NCI-H187 (cell line): ENCODE measurements at places on chromosomes 2 and 18.

GRCh38 chr2:20490300-20491181 is 43.7 kb downstream of the RHOB start:
- DNase-seq, result no peak

- DNase-seq, result no peak
These were observed 3.8 kb upstream of the CLASP1 start for GRCh38 chr2:121653035-121653434.

DNA sequence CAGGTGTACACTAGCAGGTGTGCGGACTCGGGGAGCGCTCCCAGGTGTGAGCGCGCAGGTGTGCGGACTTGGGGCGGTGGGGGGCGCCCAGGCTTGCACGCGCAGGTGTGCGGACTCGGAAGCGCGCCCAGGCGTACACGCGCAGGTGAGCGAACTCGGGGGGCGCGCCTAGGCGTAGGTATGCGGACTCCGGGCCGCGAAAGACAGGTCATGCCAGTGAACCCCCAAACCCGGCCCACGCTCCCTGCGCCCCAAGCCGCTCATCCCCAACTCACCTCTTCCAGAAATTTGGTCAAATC is 342 bp downstream of the CYB5A start:
- no peak for DNase-seq

GRCh38 chr2:3712424-3712823 is 9.0 kb downstream of the DCDC2C start:
- no peak for DNase-seq

DNA sequence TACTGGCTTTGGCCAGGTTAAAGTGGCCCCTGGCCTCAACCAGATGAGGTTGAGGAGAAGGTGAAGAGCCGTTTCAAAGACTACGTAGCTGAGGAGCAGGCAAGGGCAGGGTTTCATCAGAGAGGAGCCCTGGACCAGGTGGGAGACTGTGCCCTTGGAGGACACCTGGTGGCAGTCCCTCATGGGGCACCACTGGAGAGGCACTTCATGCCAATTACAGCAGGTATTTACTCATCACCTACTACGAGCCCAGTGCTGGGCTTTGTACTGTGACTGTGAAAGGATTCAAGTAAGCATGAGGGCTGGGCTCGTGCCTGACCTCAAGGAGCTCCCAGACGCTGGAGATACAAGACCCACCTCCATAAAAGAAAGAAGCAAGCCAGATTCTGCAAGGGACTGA is 37.6 kb downstream of the SMAD7 start:
- DNase-seq, result no peak

DNA sequence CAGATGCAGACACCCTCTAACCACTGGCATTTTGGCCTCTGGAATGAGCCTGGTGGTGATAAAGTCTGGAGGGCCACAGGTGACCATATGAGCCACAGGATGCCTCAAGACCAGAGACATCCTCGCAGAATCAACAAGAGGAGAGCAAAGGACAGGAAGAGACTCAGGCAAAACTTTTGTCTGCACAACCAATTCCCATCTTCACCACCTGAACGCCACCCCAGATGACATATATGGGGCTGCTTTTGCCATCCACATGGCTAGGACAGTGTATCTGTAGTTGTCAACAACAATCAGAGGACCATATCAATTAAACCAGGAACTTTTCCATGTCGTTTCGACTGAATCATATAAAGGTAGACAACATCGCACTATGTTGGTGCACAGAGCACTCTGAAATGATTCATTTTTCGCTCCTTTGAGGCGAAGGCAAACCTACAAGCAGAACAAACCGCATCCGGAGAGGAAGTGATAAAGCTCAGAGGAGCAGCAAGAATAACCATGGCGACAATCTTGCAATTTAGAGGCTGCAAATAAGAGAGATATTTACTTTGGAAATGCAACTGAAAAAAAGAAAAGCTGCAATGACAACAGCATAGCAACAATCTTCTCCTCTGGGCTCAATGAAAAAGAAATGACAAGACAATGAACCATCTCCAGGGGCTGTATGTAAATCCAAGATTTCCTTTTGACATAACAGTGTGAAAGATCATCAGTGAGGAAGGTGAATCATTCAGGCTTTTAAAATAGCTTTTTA is 204.5 kb downstream of the ARL4C start:
- no peak for DNase-seq

- DNase-seq, result no peak
These were observed 361.7 kb downstream of the GPD2 start for GRCh38 chr2:156797832-156798231.

- no peak for DNase-seq
These were observed 287.2 kb upstream of the CYRIA start for GRCh38 chr2:16952805-16953204.

- no peak for DNase-seq
These were observed 99.0 kb upstream of the CHAC2 start for GRCh38 chr2:53668624-53669026.

DNA sequence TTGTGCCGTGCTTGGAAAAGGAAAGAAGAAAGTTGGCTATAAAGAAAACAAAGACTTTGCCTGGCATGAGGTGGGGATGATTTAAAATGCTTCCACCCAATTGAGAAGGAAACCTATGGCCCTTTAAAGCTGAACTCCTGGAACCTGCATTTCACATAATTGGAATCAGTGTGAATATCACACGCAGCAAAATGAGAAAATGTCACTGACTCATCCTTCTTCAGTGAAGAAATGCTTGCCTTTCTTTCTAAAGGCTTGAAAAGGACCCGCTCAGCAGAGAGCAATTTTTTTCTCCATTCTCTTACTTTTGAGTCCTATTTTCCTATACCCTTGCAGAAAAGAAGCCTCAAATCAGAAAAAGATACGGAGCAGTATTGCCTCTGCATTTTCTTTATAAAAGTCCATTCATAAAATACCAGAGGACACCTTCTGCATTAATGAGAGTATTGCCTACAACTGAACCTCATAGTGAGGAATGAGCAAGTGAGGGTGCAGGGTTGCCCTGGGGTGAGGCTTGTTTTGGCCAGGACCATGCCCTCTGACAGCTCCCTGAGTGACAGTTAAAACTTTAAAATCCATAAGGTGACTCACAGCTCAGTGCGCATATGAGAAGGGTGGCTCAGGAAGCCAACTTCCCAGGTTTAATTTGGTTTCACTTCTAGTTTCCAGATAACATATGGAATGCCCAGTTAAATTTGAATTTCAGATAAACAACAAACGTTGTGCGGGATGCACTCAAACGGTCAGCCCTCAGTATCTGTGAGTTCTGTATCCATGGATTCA is 191.9 kb upstream of the GYPC start:
- no peak for DNase-seq

- DNase-seq, result no peak
These were observed 290.2 kb downstream of the METTL4 start for GRCh38 chr18:2281086-2281485.

DNA sequence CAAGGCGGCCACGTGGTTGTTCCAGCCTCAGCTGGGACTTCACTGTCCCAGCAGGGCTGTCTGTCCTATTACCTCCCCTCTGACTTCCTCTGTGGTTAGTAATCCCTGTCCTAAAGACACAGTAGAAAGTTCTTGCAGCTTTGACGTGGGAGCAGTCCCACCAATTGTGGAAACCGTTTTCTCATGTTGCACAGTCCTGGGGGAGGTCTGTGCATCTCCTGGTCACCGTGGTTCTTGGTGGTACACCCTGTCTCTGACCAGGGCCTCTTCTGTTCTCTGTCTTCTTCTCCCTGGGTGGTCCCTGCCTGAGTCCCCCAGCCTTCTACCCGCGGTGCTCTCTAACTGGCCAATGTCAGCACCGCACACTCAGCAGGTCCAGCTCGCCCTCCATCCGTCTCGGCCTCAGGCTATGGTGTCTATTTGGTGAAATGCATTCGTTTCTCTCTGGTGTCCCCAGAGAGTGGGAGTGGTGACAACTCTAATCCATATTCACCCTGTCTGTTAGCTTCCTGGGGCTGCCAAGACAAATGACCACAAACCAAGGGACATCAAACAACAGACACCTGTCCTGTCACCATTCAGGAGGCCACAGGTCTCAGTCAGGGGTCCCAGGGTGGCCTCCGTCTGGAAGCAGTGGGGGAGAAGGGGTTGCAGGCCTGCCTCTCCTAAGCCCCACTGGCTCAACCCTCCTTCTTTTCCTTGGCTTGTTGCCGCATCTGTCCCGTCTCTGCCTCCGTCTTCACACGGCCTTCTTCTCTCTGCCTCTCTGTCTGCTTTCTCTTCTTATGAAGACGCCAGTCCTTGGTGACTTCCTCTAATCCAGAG is 99.8 kb downstream of the SH3BP4 start:
- DNase-seq, result no peak

GRCh38 chr2:150555611-150556356 is 68.3 kb upstream of the RND3 start:
- DNase-seq, result no peak

- no peak for DNase-seq
These were observed 151.5 kb downstream of the ALK start for GRCh38 chr2:29769847-29770246.

DNA sequence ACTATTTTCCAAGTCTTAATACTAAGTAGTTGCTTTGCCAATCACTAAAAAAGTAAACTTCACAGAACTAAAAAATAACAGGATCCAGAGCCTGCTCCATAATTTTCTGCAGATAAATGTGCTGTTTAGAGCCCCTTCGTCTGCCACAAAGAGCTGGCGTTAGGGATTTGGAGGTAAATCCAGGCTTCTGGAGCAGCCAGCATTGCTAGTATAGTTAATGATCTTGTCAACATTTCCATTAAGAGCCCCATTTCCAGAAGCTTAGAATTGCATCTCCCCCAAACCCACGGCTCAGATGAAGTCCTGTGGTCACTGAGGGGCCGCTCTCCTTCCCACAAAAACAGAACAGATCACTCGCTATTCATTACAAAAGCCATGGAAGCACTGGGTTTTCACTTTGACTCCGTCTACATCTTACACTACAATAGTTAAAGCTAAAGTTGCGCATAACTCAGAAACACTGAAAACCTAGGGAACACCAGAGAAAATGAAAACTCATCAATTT is 41.9 kb downstream of the ZNF516 start:
- no peak for DNase-seq

DNA sequence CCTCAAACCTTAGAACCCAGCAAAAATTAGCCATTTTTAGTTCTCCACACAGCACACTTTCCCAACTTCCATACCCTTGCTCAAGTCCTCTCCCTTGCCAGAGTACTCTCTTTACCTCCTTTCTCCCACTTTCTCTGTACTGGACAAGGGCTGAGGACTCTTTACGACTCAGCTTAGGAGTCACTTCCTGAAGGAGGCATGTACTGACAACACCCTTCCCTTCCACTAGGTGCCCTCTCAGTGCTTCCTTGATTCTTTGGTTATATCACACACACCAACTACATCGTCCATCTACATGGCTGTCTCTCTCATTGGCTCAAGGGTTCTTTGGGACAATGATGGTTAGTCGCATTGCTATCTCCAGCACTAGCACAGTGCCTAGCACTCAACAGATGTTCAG is 5.2 kb upstream of the C18orf63 start:
- DNase-seq, result no peak

- no peak for DNase-seq
These were observed 5.0 kb upstream of the MYL12B start for GRCh38 chr18:3256693-3257626.

DNA sequence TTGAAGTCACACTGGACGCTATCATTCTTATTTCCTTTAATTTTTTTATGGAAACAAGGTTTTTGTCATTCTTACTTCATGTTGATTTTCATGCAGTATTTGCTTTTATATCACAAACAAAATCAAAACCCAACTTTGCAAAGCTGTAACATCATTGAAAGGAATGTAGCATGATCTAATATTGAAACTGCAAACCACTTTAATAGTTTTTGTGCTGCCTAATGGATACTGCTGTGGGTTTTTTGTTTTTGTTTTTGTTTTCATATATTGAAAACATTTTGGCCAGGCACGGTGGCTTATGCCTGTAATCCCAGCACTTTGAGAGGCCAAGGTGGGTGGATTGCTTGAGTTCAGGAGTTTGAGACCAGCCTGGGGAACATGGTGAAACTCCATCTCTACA is 81.6 kb downstream of the MAP2 start:
- no peak for DNase-seq

- DNase-seq, result no peak
These were observed 19.1 kb upstream of the IL18R1 start for GRCh38 chr2:102336502-102336945.

GRCh38 chr18:54956506-54956905 is 2.8 kb downstream of the CCDC68 start:
- no peak for DNase-seq

- DNase-seq, result no peak
These were observed 15.0 kb downstream of the NCKAP5 start for GRCh38 chr2:133553251-133553650.

DNA sequence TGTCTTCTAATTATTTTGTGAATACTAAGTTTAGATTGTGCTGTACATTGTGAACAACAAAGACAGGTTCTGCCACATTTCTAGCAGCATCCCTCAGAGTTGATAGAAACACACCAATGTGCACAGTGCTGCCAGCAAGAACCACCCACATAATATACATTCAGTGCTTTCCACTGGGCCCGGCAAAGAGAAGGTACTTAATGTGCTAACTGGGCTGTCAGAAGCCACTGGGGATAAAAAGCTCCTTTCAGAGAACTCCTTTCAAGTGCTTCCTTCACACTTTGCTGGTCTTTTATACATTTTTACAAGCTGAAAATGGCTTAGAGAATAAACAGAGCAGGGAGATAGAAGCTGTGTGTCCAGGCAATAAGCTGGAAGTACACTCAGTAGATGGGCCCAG is 58.0 kb upstream of the CAPN13 start:
- DNase-seq, result no peak

- peak; percentile 63 for DNase-seq
These were observed 1.9 kb downstream of the CMPK2 start for GRCh38 chr2:6863792-6864191.

GRCh38 chr2:19490846-19491435 is 132.5 kb upstream of the OSR1 start:
- DNase-seq, result no peak

DNA sequence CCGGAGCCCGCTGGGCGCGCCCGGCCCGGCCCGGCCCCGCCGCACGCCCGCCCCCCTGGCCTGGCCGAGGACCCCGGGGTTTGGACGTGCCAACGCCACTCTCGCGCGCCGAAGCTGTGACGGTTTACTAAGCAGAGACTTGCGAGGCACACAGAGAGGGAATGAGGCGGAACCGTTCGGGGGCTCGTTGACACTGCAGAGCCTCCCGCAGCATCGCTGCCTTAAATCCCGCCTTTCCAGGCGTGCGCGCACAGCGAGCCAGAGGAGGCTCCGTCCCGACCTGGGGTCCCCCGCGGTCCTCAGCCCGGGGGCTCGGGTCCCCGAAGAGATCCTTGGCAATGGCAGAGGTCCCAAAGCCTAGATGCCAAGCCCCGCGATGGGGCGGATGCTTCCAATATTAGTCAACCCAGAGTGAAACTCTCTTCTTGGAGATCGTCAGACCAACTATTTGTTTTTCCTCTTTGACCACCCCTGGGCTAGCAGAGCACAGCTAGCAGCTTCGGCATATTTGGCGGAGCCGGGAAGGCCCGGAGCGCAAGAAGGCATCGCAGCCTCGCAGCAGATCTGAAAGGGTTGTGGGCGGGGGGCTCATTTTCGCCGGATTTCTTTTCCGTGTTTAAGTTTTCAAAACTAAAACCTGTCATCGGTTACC is at the start of gene ZNF385B:
ZNF385B (minus strand) TSS at position 197 of the 652 bp plus-strand sequence.
- no peak for DNase-seq

DNA sequence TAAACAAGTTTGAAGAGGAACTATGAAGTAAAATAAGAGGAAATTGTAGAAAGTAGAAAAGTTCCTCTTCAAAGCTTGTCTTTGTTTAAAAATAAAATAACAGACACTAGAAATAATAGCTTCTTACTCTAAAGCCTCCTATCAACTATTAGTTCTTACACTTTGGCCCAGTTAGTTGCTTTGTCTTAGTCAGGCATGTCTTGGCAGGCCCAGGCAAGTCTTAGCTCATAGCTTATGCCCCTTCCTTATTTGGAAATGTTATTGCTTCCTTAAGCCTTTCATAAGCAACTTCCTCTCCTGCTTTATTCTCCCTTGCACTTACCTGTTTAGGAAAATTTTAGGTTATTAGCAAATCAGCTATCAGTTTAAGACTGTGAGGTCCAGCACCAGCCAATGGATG is 950.6 kb upstream of the LRATD1 start:
- no peak for DNase-seq
